ENCODE measurements at places on chromosomes 16 and 17. TPM values are rescaled to one million over a fixed set of nuclear protein-coding genes. Genes with fewer than 3 reads are reported as not detected.

Gene DPEP1
- total RNA-seq = 0.93 TPM

Gene MT1A
- 161 TPM for total RNA-seq

Gene TBC1D26
- total RNA-seq = not detected

Gene PLLP
- total RNA-seq = 7.4 TPM

Gene NPIPA3
- 1.2 TPM for total RNA-seq

Gene NKD1
- total RNA-seq = 2.6 TPM

Measured in right lobe of liver (tissue), 6 donors.